ENCODE measurements at places on chromosomes 4 and X.

GRCh38 chr4:107736924-107737448, 17.0 kb upstream of the PAPSS1 start:
- no peak for DNase-seq

GRCh38 chr4:145904413-145905177, 34.0 kb downstream of the ZNF827 start:
- DNase-seq, result no peak

DNA sequence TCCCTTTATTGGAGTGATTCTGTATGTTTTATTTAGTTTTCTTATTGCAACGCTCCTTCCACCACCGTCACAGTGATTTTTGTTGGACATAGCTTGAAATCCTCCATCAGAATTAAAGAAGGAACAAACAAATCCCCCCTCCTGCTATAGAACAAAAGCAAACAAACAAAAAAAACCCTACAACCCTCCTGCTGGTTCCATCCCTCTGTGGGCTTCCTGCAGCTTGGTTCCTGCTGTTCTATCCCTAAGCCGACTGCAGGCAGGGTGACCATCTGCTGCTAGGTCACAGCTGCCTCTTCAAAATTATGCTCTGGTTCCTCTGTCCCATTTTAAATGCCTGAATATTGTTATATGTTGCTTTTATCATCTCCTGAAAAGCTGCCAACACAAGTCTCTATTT, 116.8 kb upstream of the AGA start:
- no peak for DNase-seq

- no peak for DNase-seq
Measured at GRCh38 chrX:78140206-78140605, 756 bp upstream of the TAF9B start.

DNA sequence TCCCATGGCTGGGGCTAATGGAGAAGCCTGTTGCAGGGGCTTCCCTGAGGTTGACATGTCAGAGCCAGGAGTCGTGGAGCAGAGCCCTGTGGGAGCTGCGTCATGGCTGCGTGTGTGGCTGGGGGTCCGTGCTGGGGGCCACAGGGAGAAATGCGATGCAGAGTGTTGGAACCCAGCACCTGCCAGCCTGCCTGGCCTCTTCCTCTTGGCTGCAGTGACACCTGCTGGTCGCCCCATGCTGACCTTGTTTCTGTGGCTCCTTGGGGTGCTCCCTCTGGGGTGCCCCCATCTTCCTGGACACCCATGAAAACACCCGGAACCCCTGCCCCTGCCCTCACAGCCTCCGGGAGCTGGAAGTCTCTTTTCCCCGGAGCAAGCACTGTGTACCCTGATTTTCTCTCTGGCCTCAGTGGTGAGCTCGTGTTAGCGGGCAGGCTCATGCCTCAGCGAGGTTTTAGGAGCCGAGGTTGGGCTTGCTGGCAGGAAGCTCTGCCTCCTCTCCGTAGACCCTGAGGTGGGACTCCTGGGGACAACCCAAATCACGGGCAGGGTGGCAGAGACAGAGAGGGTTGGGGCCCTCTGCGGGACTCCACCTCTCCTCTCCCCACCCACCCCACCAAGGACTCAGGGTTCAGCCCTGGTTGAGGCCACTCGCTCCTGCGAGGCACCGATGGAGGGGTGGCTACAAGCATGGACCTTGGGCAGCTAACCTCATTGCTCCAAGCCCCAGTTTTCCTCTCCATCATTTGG, 103.7 kb downstream of the SORCS2 start:
- no peak for DNase-seq

- no peak for DNase-seq
Measured at GRCh38 chrX:34657726-34658070, 613 bp upstream of the TMEM47 start.

GRCh38 chr4:182975806-182976205, 58.6 kb upstream of the DCTD start:
- DNase-seq, result no peak

DNA sequence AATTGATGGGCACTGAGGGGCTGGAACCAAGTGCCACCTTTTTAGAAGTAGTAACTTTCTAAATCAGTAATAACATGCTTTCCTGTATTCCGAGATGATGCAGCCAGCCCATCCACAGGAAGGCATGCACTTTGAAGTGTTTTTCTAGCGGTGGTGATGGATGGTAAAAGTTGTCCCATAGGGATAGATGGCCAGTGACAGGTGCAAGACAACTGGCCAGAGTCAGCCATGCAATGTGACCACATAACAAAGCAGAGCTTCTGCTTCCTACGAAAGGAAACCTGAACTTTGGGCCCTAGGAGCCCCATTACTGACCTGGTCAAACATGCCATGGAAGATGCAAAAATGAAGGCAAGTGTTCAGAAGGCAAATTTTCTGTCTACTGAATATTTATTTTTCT, 72.3 kb downstream of the NR3C2 start:
- no peak for DNase-seq

DNA sequence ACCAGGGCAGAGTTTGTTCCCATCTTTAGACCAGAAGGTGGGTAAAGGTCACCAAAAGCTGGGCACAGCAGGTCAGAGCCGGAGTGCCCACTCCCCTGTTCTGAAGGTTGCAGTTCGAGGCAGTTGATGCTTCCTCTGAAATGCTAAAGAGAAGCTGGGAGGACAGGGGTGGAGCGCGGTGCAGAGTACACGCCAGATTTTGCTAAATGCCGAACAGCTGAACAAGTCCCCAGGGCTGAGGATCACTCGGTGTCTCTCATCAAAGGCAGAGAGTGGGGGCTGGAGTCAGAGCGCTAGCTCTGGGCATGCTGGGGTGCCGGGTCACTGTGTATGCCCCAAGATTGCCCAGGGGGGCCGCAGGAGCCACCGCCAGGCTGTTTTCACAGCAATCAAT, 197.0 kb downstream of the BCOR start:
- no peak for DNase-seq

- DNase-seq, result no peak
Measured at GRCh38 chr4:88719381-88719780, 21.8 kb upstream of the NAP1L5 start.

DNA sequence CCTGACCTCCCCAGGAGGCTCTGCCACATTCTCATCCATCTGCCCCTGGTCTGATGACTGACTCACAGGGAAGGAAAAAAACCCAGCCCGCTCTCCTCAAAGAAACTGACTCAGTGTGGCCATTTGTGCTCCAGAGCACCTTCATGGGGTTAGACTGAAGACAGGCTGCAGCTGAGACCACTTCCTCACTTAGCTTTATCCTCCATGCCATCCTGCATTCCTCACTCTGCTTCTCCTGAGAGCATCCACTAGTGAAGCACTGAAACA, 35.9 kb upstream of the HPSE start:
- no peak for DNase-seq

DNA sequence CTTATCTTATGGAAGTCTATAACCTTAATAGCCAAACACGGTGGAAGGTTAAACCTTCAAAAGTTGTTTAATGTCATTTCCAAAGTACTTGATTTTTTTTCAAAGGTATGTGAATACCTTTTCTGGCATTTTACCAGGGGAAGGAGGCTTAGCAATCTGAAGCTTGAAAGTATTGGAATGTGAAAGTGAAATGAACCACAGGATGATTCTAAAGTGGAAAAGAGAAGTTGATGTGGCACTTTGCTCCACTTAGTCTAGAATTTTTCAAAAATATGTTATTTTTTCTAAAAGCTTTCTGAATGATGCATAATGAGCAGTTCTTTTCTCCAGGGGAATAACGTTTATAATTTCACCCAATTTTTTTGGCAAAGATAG, 19.2 kb downstream of the PI4K2B start:
- DNase-seq, result no peak

- DNase-seq, result no peak
Measured at GRCh38 chr4:93671093-93671492, 157.5 kb upstream of the ATOH1 start.

DNA sequence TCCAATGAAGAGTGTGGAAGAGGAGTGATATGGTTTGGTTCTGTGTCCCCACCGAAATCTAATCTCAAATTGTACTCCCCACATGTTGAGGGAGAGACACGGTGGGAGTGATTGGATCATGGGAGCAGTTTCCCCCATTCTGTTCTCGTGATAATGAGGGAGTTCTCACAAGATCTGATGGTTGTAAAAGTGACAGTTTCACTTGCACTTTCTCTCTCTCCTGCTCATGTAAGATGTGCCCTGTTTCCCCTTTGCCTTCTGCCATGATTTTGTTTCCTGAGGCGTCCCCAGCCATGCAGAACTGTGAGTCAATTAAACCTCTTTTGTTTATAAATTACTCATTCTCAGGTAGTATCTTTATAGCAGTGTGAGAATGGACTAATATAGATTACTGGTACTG, 39.6 kb downstream of the FAM47C start:
- DNase-seq, result no peak

GRCh38 chr4:80876810-80877209, 153.7 kb upstream of the BMP3 start:
- DNase-seq, result no peak

DNA sequence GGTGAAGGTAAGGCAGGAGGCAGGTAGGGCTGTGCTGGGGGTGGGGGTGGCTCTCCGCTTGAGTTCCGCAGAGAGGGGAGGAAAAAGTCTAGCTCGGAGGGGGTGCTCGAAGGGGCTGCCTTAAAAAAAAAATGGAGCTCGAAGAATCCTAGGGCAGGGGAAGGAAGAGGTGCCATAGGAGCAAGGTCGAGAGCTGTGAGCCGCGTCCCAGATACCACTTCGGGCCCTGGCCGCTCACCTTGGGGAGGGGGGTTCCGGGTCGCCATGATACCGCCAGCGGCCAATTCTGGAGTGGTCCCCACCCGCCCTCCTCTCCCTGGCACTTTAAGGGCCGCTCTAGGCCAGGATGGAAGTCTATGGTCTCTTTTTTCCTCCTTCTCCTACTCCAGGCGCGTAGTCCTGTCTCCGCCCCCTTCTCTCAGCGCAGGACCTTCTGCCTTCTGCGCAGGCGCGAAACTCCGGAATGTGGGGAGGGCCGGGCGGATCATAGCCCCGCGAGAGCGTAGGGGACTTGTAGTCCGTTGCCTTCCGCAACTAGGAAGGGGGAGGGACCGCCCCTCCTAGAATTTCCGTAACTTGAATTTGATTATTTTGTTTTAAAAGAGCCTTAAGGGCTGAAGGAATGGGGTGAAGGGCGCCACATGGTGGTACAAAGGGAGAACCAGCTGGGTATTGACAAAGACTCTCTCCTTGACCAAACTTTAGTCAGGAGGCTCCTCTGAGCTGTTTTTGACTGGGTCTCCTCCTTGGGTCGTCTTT, at the start of gene FUNDC1:
TSS of gene FUNDC1 (minus strand) at position 293 of the 759 bp plus-strand sequence. CDS start at position 266, 27 bp downstream.
- DNase-seq, result peak; percentile 74

DNA sequence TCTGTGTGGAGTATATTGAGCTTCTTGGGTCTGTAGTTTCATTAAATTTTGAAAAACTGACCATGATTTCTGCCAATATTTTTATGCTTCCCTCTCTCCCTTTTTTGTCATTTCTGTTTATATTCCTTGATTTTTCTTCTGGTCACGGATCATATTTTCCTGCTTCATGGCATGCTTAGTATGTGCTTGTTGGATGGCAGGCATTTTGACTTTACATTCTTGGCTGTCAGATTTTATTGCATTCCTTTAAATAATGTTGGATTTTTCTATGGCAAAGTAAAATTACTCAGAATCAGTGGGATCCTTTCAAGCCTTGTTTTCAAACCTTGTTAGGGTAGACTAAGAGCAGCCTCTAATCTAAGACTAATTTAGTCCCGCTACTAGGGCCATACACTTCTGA, 531.8 kb downstream of the IL15 start:
- DNase-seq, result no peak

DNA sequence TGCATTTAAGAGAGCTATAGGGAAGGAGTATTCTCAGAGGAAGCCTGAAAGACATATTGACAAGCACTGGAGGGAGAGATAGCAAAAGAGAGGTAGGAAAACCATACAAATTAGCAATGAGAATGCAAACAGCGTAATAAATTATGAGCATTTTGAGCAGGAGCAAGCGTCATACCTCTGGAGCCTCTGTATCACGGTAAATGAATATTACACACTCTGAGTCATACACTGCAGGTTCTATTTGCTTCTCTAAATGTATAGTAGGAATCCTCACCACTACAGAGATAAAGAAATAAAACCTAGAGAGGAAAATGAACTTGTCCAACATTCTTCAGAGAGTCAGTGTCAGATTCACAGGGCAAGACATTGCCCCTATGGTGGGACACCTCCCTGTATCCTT, 46.4 kb upstream of the GABRE start:
- DNase-seq, result no peak
